ENCODE measurements at places on chromosomes 11 and 22.

GRCh38 chr22:46737105-46737975 lies 712 bp downstream of the CERK start:
- peak; percentile 41 for DNase-seq

DNA sequence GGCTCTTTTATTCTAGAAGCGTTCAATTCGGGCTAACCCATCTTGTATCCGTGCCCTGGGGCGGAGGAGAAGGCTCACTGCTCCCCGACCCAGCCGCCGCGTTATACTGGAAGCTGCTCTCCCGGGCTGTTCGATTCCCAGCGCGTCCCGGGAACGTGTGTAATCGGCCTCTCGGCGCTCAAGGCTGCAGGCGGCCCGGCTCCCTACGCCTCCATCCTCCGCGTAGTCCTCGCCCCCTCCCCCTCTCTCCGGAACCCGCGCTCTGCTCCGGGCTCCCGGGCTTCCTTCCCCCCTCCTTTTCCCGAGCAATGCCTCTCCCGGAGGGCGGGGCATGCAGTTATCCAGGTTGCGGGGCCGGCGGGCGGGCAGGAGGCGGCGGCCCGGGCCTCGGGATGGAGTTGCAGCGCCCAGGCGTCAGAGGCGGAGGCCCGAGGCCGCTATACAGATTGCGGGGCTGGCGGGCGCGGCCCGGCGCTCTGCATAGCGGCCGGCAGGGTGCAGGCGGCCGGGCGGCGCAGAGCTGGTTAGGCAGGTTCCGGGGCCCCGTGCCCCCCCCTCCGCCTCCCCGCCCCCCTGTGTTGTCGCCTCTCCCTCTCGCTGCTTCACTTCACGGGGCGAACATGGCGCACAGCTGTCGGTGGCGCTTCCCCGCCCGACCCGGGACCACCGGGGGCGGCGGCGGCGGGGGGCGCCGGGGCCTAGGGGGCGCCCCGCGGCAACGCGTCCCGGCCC lies at the start of gene KMT2A:
Gene KMT2A (plus strand): TSS at position 600 of the 732 bp plus-strand sequence. CDS start 21 bp downstream, at position 621.
- DNase-seq = peak; percentile 93

- peak; percentile 43 for DNase-seq
These were observed 112.0 kb downstream of the PLEKHA7 start for GRCh38 chr11:16902182-16902581.

GRCh38 chr11:129881570-129882170 lies 13.7 kb downstream of the NFRKB start:
- DNase-seq = peak; percentile 54

- DNase-seq = no peak
These were observed 87.0 kb downstream of the SCN3B start for GRCh38 chr11:123567466-123567865.

GRCh38 chr11:72972496-72973128 lies 158.4 kb downstream of the ATG16L2 start:
- no peak for DNase-seq

DNA sequence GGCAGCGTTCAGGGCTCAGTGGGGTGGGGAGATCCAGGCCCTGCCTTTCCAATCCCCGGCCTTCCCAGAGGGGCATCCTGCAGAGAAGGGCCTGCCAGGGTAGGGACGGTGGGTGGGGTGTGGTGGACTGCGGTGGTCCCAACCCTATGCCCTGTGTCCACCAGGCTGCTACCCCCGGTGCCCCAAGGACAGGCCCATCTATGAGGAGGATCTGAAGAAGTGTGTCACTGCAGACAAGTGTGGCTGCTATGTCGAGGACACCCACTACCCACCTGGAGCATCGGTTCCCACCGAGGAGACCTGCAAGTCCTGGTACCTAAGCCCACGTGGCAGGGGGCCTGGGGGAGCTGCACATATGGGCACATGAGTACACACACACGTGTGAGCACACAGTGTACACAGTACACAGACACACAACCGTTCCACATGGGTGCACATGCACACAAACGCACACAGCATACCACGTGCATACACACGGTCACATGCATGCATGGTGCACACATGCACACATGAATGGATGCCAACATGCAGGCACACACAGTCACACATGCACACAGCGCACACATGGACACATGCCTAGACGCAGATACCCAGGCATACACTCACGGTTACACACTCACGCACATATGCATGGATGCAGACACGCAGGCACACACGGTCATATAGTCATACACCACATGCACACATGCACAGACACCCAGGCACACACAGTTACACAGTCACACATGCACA lies 16.1 kb downstream of the MUC2 start:
- DNase-seq = no peak

- DNase-seq = no peak
These were observed 128.0 kb downstream of the DSCAML1 start for GRCh38 chr11:117669062-117669461.

DNA sequence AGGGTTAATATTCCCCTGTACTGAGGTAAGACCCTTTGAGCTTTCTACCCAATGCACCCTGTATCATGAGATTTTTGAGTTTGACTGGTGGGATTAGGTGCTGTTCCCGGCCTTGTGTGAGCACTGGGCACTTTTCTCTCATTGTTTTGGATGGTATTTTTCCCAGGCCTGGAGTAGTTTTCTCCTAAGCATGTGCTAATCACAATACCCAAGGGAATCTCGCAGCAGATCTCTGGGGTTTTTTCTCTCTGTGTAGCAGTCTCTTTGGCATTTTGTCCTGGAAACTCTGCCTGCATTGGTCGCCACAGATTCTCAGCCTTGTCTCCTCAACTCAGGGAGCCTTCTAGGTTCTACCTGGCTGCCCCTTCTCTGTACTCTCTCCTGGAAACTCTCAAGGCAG lies 19.9 kb downstream of the IGHMBP2 start:
- no peak for DNase-seq

GRCh38 chr11:45896422-45896984 lies 10.6 kb downstream of the FREY1 start:
- no peak for DNase-seq

GRCh38 chr11:78212586-78213371 lies 24.1 kb downstream of the USP35 start:
- DNase-seq = no peak

DNA sequence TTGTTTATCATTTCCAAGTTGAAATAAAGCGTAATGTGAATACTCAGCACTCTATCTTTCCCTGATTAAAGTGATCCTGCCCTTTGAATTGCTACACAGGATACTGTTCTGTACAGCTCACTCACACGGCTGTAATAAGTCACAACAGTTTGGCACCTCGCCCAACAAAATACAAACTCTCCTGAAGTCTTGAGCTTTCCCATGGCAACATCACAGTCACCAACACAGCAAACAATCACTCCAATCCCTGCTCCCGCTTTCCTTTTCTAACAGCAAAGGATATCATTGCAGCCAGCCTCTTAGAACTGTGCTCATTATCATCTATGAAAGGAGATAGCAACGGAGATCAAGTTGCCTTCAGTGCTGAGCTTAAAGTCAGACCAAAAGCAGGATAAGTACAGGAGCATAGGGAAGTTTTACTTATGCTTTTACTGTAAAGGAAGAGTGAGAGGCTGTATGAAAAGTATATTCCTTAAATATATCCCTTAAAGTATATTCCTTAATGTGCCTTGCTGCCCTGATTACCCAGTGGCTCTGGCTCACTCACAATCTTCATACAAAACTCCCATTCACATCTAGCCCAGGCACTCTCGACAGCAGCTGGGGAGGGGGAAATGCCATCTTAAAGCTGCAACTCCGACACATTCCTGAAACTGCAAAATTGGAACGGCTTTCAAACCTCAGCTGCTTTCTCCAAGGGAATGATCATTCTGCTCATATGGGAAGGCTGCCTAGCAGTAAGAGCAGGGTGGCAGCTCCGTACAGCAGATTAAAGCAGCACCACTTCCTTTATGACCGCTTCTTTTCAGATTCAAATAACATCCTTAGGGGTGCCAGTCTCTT lies 35.8 kb downstream of the MAML2 start:
- DNase-seq = no peak

Data from activated naive CD4-positive, alpha-beta T cell treated with anti-CD3 and anti-CD28 coated beads, Interleukin-2, amount 50 U/mL, for 16 hours (primary cell).